Muscle of arm (tissue), 14 donors: ENCODE measurements at places on chromosomes 6 and 20.

- DNase-seq: no peak
Measured at GRCh38 chr6:128509709-128510108, 10.7 kb downstream of the PTPRK start.

- no peak for DNase-seq
Measured at GRCh38 chr6:98308564-98308963, 525.8 kb upstream of the POU3F2 start.

DNA sequence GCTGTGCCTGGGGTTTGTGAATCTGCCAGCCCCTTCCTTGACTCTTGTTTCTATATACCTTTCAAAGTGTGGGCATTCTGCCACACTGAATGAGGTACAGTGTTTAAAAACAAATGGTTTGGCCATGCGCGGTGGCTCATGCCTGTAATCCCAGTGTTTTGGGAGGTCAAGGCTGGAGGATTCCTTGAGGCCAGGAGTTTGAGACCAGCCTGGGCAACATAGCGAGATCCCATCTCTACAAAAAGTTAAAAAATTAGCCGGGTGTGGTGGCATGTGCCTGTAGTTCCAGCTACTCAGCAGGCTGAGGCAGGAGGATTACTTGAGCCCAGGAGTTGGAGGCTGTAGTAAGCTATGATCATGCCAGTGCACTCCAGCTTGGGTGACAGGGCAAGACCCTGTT, 5.8 kb downstream of the FAM83D start:
- DNase-seq: no peak

GRCh38 chr6:113352029-113352801, 504.9 kb upstream of the MARCKS start:
- DNase-seq: no peak

DNA sequence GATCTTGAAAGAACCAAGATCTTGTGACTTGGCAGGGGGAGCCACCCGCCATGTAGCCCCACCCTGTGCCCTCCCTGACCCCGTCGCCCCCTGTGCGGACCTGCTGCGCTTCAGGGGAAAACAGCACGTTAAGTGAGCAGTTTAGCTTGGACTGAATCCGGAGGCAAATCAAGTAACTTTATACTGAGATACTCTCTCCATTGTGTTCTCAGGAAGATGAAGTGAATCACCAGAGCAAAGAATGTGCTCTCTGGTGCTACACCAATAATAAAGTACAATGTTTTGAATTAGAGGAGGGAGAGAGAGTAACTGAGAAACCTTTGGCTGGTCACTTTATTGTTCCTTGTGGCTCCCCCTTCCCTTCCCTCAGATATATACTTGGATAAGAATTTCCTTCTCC, 83.4 kb downstream of the TXNDC5 start:
- DNase-seq: no peak

DNA sequence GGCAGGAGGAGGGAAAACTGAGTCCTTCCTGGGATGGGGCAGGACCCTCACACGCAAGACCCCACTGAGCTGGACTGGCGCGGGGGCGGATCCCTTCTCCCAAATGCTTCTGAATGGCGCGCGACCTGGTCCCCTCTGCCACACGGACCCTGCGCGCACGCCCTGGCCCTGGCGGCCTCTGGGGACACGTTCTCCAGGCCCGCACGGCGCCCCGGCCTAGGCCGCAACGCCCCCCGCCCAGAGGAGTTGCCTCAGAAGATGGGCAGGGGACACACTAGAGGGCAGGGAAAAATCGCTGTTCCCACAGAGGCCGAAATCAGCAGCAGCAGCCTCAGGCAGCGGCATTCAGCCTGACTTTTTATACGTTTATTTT, 45.2 kb upstream of the OSTM1 start:
- DNase-seq: no peak

DNA sequence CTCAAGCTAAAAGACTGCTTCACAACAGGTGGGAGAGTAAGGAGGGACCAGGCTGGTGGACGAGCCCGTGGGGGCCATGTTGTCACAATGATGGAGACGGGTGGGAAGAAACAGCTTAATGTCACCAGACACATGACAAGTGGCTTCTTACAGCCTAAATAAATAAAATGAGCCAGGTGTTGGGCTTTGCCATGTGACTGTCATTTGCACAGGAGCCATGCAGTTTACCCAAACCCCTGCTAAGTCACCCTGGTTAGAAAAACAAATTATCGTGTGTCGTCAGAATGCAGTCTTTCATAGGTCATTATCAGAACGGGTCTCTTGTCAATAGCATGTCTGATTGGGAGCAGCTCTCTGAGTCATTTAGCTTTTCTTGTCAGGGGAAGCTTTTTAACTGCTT, 18.5 kb downstream of the BTBD3 start:
- DNase-seq: no peak

DNA sequence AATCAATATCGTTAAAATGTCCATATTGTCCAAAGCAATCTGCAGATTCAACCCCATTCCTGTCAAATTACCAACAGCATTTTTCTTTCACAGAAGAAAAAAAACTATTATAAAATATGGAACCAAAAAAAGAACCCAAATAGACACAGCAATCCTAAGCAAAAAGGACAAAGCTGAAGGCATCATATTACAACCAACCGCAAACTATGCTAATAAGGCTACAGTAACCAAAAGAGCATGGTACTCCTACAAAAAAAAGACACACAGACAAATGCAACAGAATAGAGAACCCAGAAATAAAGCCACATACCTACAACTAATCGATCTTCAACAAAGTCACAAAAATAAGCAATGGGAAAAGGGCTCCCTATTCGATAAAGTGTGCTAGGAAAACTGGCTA, 49.2 kb downstream of the RNGTT start:
- DNase-seq: no peak

- no peak for DNase-seq
Measured at GRCh38 chr6:166632731-166633130, 5.7 kb upstream of the RPS6KA2 start.

DNA sequence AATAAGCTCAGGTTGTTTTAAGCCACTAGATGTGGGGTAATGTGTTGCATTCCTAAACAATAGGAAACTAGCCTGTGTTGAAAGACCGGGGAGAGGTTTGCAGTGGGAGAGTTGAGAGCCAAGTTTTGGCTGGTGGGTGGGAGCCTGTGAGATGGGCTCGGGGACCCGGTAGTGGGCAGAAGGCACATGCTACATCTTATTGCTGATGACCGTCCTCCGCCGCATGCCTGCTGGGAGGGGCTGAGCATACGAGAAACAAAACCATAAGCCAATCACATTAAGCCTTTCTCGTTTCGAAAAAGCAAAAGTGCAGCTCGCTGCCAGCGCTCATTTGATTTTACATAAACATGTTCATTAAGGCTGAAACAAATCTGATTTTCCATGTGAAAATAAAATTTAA, 57.4 kb upstream of the MPC1 start:
- no peak for DNase-seq

DNA sequence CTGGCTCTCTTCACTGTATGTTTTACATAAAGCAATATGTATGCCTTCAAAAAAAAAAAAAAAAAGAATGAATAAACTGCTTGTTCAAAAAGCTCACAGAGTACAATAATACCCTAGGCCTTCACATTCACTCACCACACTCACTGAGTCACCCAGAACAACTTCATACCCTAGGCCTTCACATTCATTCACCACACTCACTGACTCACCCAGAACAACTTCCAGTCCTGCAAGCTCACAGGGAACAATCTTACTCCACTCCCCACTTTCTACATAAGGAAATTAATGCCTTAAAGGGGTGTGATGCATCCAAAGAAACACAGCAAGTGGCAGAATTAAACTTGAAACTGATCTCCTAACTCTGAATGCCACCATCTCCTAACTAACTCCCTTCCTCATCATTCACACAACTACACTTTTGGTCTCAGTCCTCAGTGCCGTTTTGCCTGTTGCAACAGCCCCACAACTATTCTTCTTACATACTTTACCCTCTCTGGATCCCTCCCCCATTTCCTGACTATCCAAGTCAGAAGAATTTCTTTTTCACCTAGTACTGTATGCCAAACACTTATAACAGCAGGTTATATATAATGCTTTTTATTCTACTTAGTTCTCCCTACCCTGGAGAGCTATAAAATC, 34.2 kb downstream of the NHSL1 start:
- DNase-seq: no peak

GRCh38 chr20:8066662-8067061, 47.1 kb upstream of the TMX4 start:
- DNase-seq: no peak

GRCh38 chr6:13733178-13733887, 21.7 kb upstream of the RANBP9 start:
- peak; percentile 85 for DNase-seq

- no peak for DNase-seq
Measured at GRCh38 chr6:117685359-117685758, 10.1 kb downstream of the NUS1 start.

DNA sequence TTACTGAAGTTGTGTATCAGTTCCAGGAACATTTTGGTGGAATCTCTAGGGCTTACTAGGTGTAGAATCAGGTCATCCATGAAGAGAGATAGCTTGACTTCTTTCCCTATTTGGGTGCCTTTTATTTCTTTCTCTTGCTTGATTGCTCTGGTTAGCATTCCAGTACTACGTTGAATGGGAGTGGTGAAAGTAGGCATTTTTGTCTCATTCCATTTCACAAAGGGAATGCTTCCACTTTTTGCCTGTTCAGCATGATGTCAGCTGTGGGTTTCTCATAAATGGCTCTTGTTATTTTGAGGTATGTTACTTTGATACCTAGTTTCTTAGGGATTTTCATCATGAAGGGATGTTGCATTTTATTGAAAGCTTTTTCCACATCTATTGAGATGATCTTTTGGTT, 195.3 kb downstream of the MOXD1 start:
- no peak for DNase-seq

- DNase-seq: no peak
Measured at GRCh38 chr20:43899274-43900120, 15.2 kb upstream of the TOX2 start.

DNA sequence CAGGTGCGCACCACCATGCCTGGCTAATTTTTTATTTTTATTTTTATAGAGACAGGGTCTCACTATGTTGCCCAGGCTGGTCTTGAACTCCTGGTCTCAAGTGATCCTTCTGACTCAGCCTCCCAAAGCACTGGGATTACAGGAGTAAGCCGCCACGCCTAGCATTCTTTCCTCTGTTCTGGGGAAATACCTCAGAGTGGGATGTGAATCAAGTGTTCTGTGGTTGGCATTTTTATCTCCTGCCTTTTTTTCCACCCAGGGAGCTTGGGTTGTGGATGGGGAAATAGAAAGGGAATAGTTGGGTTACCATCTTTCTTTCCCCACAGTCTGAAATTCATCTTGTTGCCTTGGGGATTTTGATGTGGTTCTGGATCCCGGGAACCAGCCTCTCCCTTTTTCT, 24.1 kb downstream of the TFAP2C start:
- DNase-seq: no peak

GRCh38 chr20:2314759-2315439, 19.1 kb downstream of the TGM3 start:
- DNase-seq: peak; percentile 46

DNA sequence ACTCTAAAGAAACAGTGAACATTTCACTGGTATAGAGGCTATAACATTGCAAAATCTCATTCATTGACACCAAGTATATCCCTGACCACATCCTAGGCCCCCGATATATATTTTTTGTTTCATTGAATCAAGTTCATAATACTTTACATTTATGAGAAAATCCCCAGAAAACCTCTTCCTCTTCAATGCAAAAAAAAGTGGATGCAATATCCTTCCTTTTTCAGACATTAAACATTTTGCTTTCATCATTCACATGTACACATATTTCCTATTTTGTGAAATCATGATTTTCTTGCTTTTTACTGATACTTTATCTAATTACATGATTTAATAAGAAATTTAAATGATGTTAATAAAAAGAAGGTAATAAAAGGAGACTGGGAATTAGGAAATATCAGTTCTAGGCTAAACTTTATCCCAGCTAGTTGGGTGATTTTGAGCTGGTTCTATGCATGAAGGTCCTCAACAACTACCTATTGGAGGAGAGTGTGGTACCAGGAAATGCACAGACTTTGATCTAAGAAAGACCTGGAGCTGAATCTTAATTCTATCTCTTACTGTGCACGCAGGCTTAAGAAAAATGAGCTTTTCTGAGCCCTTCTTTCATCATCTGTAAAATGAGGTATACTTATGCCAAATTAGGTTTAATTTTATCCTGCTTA, 4.9 kb downstream of the SYNE1 start:
- no peak for DNase-seq

DNA sequence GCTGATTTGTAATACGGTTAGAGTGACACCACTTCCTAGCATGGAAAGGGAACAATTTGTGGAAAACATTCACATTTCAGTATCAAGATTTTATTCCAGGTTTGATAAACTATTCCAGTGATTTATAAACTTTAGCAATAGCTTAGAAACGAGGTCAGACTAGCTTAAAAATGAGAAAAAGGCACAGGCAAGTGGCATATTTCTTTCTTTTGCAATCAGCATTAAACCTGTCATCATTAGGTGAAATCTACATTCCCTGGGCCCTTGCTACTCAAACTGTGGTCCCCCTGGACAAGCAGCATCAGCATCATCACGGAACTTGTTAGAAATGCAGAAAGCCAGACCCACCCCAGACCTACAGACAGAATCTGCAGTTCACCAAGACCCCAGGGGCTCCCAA, 29.9 kb downstream of the TBC1D7 start:
- no peak for DNase-seq

- no peak for DNase-seq
Measured at GRCh38 chr6:35586542-35586941, 73.8 kb upstream of the TULP1 start.

GRCh38 chr6:31660381-31661261, at the start of gene C6orf47:
C6orf47 (minus strand) TSS chr6:31660778; CDS start chr6:31659947, 831 bp downstream.
- DNase-seq: peak; percentile 86

DNA sequence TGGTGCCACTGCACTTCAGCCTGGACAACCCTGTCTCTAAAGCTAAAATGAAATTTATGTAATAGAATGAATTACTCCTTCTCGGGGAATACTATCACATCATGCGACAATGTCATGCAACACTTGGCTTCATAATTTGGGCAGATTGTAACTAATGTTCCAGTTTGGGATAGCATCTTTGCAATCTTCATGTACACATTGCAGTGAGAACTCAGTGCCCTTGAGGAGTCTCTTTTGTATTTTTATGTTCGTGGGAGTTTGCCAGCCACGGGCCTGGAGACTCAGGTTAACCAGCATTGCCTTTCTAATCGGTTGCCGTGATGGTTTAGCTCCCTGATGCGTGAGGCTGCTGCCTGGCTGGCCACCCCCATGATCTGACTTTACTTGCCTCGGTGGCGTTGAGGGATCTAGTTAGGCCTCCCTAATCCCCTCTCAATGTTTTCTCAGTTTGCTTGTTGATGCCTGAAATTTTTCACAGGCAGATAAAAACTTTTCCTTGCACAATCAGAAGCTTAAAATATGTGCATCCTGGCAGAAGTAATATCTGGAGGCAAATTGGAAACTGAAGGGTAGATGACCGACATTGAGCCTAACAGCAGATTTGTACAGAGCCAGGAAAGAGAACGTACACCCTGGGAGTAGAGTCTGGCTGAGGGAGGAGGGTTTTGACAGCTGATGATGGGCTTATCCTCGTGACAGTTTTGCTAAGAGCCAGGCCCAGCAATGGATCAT, 2.4 kb downstream of the GMPR start:
- DNase-seq: no peak

GRCh38 chr6:16654701-16655100, 106.6 kb downstream of the ATXN1 start:
- no peak for DNase-seq

- DNase-seq: no peak
Measured at GRCh38 chr20:17395729-17396128, 135.4 kb downstream of the BFSP1 start.
